NCI-H460 (cell line): ENCODE measurements at places on chromosomes 6 and 20.
A peak's percentile ranks its signal among the peaks of the same experiment; 100 is the strongest.

GRCh38 chr6:39840781-39841180 is 48.6 kb downstream of the DAAM2 start:
- DNase-seq: no peak

- DNase-seq: peak; percentile 11
These were observed 95.4 kb upstream of the DEFB112 start for GRCh38 chr6:50145125-50145524.

DNA sequence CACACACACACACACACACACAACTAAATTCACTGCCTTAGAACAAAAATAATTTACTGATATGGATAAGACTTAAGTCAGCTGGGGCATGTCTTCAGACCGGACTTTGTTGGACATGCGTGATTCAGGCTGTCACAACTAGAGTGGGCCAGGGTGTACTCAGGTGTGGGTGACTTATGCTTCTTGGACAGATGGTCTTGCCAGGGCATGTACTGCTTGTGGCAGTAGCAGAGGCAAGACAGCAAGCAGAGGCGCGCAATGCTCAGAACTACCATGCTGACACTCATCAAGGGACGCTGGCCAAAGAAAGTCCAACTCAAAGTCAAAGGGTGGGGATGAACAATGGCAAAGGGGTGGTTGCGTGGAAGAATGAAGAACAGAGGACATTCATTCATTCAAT is 437.5 kb downstream of the CBLN4 start:
- DNase-seq: no peak

GRCh38 chr20:50398064-50398463 is 112.1 kb upstream of the PTPN1 start:
- no peak for DNase-seq

DNA sequence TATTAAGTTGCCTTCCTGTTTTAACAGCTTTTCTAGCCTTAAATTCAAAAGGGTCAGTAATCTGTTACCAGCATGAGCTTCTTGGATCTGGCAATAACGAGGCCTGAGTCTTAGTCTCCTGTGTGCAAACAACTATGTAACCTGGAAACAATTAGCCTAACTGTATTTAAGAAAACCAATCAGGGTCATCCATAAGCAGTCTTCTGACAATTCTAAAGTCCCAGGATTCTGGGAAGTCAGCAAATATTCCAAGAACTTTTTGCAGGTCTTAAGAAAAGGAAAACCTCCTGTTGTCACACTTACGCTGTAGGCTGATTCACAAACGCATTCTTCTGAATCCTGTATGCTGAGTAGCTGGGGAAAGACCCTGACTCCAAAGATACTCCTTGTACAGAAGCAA is 90.4 kb downstream of the COL12A1 start:
- no peak for DNase-seq

DNA sequence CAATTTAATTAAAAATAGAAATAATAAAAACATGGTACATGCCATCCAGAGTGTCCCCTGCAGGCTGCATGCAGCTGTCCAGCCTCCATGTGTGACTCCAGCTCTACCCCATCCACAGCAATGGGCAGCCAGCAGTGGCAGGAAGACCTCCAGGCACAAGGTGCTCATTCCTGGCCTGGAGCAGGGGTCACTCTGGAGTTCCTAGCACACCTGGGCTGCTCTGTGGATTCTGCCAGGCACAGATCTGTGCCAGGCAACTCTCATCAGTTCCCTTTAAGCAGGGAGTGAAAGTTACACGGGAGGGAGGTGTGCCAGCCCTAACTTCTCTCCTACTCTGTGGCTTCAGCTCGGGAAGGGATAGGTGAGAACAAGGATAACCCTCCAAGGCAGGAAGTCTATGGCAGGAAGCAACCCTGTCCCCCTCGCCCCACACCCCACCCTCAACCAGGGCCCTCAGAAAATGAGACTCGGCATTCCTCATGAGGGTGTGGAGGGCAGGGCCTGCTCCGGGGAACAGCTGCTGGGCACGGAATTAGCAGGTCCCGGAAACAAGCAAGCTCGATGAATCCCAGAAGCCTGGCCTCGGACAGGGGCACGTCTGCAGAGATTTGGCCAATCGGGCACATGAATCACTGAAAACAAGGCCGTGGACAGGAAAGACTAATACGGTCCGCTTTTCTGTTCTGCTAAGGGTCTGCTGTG is 10.0 kb downstream of the JPH2 start:
- peak; percentile 48 for DNase-seq

DNA sequence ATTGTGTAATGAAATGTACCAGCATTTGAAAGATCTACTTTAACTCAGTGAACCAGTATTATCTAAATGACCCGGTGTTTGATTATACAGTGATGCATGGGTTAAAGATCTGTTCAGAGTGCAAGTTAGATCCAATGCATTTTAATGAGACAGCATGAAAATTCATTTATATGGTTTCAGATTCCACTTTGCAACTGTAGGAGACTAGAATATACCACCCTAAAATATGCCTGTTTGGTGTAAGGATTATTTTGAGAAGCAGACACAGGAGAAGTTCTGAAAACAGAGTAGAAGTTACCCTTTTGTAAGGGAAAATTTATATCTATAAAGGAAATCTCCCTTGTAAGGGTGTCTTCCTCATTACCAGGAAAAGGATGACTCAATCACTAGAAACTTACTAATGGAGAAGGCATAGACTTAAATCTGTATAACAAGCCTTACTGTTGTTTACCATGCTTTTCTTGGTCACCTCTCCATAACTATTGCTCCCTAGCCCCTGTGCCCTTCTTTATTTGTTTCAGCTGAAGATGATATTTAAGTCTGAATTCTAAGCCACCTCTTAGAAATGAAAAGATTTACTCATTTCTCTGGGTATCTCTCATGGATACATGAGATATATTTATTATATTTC is 105.4 kb downstream of the NCOA3 start:
- DNase-seq: peak; percentile 38

DNA sequence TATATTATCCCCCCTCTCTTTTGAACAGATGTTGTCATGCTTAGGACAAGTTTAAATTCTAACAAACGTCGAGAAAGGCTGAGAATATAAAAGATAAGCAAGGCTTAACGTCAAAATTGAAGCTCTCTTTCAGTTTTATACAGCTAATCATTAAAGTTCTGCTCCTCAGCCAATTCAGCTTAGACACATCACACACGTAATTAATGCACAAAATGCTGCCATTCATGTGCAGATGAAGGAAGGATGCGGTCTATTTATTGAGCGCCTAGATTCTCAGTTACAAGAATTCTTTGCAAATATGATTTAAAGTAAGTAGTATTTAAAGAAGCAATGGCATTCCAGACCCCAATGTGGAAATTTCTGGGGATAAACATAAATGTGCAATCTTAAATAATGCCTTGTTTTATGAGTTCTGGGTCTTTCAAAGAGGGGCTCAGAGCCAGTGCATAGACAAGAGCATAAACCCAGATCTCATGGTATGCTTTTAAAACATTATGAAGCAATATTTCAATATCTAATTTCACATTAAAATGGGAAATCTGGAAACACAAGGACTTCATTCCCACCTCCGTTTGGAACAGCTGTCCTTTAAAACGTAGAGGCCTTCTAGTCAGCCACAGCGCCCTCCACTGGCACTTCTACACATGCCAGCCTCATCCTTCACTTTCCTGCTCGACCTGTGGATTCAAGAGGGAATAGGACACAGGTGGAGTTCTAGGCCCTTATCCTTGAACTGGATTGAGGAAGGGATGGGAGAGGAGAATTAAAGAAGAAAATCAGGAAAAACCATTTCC is 85.8 kb downstream of the LYRM4 start:
- no peak for DNase-seq

DNA sequence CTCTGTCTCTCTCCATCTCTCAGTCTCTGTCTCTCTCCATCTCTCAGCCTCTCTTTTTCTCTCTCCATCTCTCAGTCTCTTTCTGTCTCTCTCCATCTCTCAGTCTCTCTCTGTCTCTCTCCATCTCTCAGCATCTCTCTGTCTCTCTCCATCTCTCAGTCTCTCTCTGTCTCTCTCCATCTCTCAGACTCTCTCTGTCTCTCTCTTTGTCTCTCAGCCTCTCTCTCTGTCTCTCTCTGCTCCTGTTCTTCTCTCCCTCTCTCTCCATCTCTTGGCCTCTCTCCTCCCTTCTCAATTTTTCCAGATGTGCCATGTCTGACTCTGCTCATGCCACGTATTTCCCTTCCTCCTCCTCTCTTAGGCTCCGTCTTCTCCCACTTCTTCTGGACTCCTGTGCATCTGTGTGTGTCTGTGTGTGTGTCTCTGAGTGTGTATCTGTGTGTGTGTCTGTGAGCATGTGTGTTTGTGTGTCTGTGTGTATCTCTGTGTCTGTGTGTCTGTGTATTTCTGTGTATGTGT is 72.7 kb downstream of the SRC start:
- no peak for DNase-seq

DNA sequence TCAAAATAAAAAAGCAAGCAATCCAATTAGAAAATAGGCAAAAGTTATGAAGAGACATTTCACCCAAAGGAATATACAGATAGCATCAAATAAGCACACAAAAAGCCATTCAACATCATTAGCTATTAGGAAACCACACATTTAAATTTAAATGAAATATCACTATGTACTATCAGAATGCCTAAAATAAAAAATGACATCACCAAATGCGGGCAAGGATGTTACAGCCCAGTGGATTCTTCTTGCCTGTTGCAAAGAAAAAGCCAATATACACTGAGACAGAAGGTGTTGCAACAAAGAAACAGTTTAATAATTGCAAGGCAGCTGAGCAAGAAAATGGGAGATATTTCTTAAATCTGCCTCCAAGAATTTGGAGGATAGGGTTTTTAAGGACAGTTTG is 31.0 kb upstream of the MBOAT1 start:
- no peak for DNase-seq

- no peak for DNase-seq
These were observed 4.1 kb downstream of the HLA-A start for GRCh38 chr6:29946223-29947076.

DNA sequence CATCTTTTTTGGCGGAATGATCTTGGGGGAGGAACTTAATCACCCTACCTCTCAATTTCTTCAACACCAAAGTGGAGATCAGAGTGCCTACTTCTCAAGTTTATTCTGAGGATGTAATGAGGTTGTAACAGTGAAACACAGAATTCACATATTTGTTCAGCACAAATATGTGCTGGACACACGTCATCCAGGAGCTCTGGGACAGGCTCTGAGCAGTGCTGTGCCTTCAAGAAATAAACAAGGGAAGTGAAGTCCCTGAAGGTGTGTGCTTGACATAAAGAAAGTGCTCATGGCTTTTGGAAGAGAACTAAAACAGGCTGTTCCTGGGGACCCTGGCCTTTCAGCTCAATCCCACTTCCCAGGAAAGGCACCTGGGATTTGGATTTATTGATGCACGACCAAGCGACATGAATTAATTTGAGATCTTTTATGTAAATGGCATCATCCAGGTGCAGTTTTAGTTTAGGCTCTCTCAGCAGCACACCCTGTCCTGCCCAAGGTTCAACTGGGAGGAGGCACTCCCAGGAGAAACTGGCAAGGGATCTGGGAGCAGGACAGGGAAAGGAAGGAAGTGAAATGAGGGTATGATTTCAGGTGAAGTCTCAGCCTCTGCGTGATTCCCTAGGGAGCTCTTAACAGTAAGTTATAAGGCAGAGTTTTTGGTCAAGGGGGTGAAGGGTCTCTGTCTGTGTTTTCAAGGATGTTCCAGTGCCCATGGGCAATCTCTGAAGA is 211.0 kb downstream of the FOXA2 start:
- DNase-seq: no peak

- no peak for DNase-seq
These were observed 294.5 kb downstream of the ZFAND3 start for GRCh38 chr6:38113825-38114576.

GRCh38 chr6:137588472-137588871 is 94.3 kb upstream of the OLIG3 start:
- no peak for DNase-seq

GRCh38 chr6:4774296-4774695 is 1.9 kb upstream of the CDYL start:
- no peak for DNase-seq

DNA sequence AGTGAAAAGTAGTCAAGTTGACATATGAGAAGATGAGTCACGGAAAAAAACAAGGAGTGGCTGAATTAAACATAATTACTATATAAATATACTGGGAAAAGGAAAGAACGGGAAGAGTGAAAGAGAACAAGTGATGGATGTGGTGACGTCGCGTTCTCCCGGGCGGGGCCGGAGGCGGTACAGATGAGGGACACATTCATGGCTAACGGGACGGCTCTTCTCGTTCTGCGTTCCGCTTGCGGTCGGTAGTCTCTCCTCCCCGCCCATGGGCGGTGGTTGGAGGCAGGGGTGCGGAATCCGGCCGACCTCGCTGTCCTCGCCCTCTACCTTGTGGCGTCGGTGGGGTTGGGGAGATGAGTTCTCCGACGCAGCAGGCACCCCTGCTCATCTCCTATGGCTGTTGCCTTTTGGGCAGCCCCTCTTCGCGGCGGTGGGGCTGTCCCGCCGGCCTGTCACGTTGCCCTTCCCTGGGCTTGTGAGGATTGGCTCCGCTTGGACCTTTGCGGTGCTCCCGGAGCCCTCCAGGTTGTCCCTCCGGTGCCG is 22.5 kb downstream of the HLA-G start:
- DNase-seq: no peak

GRCh38 chr6:149127212-149127611 is 190.3 kb upstream of the TAB2 start:
- DNase-seq: no peak

DNA sequence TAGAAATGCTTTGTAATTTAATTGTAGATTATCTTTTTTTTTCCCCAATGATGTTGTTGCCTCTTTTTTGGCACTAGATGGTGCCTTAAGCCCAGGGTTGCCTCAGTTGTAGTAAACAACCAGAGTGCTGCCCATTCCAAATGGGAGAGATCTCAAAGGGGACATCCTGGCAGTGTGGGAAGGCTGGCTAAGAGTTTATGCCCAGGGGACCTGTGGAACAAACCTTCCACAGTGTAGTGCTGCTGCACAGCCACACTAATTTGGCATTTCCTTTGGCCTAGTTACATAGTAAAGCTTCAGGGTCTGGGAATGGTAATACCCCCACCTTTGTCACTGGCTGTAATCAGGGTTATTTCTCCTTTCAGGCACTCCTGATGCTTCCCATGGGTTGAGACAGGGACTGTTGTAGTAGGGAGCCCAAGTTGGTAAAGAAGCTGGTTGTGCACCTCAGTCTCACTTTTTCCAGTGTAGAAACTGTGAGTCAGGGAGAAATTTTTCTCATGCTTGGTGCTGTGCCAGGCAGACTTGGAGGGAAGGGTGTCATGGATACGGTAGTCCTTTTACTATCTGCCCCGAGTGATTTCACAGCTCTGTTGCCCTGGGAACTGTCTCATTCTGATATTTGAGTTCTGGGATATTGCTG is 177.8 kb upstream of the ECI2 start:
- DNase-seq: peak; percentile 60

GRCh38 chr6:43222418-43223059 is 6.7 kb downstream of the DNPH1 start:
- no peak for DNase-seq

- no peak for DNase-seq
These were observed 15.3 kb downstream of the RSPO4 start for GRCh38 chr20:986733-987355.

DNA sequence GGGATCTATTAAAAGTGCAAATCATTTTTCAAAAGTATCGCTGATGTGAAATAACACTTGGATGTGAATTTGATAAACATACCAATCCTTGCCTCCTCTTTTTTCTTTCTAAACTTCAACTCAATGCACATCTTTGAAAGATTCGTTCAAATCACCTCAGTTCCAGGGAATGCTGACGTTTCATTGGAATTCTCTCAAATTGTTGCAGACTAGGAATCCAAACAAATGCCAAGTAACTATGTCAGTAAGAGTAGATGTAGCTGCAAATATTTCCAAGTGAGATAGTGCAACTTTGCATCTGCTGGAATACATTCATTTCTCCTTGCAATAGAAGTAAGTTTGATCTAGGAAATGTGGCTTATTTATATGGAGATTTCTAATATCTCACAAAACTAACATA is 220.7 kb downstream of the FUT9 start:
- no peak for DNase-seq

- DNase-seq: no peak
These were observed at the start of gene NKAIN2 for GRCh38 chr6:123803504-123804013. NKAIN2 (plus strand) TSS chr6:123803865.
